ENCODE measurements at places on chromosomes 16 and 17.

DNA sequence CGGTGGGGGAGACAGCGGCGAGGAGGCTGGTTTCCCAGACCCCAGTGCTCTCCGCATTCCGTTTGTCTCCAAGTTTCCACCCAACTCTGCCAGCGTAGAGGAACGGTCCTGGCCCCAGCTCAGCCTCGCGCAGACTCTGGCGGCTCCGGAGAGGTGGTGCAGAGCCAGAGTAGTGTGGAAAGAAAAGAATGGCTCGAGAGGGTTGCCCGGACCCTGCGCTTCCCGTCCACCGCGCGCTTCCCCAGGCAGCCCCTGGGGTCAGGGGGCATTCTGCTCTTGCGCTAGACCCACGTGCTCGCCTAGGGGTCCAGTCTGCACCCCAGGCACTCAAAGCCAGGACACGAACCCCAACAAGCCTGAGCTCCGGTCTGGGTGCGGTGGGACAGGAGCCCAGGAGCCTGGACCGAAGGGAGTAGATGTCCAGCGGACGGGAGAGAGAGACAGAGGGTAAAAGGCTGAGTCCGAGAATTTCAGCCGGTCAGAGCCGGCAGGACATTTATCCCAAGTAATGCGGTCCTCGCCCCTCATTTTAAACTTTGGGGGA lies 3.8 kb downstream of the PMP22 start:
- DNase-seq, result no peak

DNA sequence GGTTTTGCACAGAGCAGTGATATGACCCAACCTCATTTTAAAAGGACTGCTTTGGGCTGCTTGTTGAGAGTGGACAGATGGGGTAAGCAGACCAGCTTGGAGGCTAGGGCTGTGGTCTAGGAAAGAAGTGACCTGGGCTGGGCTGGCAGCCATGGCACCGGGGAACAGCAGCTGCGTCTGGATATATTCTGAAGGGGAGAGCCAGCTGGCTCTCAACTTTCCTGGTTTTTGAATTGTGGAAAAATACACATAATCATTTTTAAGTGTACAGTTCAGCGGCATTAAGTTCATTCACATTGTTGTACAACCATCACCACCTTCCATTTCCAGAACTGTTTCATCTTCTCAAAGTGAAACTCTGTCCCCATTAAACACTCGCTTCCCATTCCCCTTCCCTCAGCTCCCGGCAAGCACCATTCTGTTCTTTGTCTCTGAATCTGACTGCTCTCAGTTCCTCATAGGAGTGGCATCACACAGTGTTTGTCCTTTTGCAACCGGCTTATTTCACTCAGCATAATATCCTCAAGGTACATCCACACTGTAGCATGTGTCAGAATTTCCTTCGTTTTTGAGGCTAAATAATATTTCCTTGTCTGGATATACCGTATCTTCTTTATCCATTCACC lies 113.2 kb downstream of the SPECC1 start:
- DNase-seq, result no peak

DNA sequence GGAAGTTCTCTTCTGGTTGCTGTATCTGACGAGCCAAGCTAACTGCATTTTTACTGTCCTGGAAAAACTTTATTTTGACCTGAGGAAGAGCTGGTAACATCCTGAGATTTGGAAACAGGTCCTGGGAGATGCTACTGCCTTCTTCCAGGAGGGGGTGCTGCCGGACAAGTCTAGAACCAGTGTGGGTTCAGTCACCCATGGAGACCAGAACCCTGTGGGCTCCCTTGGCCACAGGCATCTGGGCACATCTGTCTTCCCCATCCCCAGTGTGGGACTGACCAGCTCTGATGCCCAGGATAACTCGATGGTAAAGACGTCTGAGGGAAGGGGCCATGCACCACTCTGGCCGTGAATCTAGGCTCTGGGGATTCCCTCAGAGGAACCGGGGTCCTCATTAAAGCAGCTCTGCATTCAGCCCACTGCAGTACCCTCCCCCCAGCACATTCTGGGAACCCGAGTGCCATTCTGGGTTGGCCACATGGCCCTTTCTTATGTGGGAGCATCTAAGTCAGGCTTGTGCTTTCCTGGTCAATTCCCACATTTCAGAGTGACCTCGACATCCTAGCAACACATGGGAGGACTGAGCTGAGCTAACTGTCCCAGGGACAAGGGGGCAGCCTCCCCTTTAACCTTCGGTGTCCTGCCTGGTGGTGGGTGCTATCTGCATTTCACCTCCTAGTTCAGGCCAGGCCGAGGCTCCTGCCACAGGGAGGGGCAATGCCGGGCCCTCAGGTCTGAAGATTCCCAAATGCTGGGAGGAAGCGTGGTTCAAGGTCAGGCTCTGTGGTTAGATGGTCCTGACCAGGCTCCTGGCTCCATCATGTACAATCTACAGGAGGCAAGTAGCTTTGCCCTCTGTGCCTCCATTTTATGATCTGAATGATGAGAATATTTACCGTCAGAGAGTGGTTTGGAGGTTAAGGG lies 6.4 kb downstream of the C16orf86 start:
- DNase-seq, result peak; percentile 21

DNA sequence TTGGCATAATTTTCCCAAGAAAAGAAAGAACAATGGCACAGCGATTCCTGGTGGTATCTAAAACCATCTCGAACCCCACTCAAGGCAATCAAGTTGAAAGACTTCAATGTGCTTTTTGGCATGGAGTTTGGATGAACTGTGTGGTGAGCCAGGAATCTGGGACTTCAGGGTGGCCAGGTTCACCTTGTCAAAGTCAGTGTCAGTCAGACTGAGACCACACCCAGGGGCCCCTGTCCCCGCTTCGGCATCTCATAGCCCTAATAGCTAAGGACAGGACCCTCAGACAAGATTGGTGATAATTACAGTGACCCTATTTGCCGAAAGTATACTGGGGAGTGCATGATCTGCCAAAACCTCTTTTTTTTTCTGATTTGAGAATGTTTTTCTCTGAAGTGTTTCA lies 25.8 kb downstream of the WFDC1 start:
- DNase-seq, result no peak

DNA sequence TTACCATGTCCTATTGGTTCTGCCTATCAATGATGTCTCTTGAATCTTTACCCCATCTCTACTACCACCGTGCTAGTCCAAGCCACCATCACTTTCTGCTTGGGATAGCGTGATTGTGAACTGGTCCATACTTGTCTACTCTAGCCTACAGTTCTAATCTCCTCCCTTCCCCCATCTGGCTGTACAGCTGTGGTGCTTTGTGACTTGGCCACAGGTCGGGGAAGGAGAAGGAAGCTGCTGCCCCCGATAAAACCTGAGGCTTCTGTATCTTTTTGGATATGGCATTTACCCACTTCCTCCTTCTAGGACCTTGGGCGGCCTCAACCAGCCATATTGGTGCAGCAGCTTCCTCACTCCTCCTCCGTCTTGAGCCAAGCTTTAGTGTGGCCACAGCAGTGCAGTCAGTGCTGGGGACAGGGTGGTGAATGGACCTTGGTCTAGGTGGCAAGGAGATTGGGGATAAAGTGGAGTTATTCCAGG lies 314 bp upstream of the ITGA2B start:
- no peak for DNase-seq

DNA sequence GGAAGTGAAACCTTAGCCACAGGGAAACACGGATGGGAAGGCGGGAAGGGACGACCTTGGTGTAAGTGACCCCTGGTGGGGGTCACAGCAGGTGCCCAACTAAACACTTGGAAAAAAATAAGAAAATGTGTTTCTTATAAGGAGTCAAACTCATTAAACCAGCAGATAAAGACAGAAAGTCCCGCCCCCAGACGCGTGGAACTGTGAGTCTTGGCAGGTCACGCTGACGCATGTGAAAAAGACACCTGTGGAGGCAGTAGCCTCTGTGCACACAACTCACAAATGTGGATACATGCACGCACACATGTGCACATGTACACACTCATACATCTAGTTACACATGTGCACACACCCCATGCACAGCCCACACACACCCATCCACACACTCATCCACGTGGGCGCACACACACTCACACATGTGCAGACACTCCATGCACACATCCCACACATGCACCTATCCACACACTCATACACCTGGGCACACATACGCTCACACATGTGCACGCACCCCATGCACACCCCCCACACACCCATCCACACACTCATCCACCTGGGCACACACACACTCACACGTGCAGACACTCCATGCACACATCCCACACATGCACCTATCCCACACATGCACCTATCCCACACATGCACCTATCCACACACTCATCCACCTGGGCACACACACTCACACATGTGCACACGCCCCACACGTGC lies 432.4 kb downstream of the SOX9 start:
- DNase-seq, result no peak

GRCh38 chr16:56607675-56608042 lies 725 bp upstream of the MT2A start:
- no peak for DNase-seq

- no peak for DNase-seq
Observed at GRCh38 chr17:80995131-80995530, 3.5 kb downstream of the CHMP6 start.

DNA sequence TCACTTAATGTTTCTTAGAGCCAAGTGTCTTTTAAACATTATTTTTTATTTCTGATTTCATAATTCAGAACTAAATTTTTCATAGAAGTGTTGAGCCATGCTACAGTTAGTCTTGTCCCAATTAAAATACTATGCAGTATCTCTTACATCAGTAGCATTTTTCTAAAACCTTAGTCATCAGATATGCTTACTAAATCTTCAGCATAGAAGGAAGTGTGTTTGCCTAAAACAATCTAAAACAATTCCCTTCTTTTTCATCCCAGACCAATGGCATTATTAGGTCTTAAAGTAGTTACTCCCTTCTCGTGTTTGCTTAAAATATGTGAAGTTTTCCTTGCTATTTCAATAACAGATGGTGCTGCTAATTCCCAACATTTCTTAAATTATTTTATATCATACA lies 13.6 kb upstream of the BCAS3 start:
- no peak for DNase-seq

DNA sequence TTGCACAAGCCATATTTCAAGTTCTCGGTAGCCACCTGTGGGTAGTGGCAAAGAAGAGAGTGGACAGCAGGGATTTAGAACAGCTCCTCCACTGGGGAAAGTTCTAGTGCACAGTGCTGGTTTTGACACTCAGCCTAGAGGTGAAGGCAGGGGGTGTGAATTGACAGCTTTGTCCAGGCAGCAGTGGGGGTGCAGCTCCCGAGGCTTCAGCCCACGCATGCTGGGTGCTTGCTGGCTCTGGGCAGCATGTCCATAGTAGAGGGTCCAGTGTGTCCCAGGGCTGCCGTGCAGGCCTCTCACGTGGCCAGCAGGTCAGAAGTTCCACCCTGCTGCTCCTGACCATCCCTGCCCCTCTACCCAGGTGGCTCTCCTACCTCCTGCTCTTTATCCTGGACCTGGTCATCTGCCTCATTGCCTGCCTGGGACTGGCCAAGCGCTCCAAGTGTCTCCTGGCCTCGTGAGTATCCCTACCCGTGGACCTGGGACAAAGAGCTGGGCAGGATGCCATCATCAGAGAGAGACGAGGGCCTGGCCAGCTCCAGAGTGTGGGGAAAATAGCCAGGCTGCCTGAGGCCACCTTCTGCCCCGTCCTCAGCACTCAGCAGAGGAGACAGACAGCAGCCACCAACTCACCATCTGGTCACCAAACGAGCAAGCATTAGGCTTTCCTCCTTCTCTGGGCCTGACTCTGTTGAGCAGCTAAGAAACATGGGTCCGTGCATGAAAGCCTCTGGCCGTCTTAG lies 29.8 kb downstream of the TTYH2 start:
- DNase-seq, result no peak

- DNase-seq, result no peak
Observed at GRCh38 chr16:11668623-11669379, 546 bp downstream of the SNN start.

DNA sequence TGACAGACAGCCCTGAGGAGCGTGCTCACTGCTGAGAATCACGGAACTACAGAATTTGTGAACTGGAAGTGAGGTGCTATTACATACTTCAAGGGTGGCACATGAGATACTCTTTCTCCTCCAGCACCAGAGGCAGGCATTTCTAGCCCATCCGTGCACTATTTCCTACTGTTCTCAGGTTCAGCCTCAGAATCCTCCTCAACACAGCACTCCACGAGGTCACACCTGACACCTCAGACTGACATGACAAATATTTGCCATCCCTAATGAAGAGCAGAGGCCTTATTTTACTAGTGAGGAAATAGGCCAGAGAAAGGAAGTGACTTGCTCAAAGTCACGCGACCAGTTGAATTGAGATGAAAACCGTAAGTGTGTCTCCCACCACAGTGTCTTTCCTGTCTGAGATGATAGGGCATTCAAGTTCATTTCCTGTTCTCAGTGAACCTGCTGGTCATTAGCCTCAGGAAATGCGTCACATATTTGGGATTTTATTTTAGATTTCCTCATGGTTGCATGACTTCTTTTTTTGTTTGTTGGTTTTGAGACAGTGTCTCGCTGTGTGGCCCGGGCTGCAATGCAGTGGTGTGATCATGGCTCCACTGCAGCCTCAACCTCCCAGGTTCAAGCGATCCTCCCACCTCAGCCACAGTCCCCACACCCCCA lies 23.6 kb downstream of the SEZ6 start:
- DNase-seq, result no peak

- no peak for DNase-seq
Observed at GRCh38 chr17:14033166-14033565, 36.1 kb upstream of the COX10 start.

GRCh38 chr17:57726213-57726790 lies 18.8 kb downstream of the CCDC182 start:
- DNase-seq, result no peak

- peak; percentile 61 for DNase-seq
Observed at GRCh38 chr16:15704545-15704987, 54.5 kb downstream of the NDE1 start.

DNA sequence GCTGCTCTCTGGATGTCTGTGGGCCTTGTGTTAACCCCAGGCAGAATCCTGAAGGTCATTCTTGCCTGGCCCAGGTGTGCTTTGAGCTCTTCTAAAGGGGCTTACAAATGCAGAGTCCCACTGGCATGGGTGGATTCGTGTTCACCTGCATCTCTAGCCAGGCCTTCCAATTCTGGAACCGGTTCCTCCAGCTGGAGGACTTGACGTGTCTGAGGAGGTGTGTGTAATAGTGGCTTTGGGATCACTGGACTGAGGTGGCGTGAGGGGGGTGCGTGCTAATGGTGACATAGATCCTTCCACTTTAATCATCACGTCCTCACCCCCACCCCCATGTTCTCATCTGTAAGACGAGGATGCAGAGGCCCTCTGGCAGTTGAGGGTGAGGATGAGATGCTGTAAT lies 4.8 kb downstream of the GSE1 start:
- DNase-seq, result no peak

- no peak for DNase-seq
Observed at GRCh38 chr16:85015481-85016187, 4.3 kb upstream of the ZDHHC7 start.

DNA sequence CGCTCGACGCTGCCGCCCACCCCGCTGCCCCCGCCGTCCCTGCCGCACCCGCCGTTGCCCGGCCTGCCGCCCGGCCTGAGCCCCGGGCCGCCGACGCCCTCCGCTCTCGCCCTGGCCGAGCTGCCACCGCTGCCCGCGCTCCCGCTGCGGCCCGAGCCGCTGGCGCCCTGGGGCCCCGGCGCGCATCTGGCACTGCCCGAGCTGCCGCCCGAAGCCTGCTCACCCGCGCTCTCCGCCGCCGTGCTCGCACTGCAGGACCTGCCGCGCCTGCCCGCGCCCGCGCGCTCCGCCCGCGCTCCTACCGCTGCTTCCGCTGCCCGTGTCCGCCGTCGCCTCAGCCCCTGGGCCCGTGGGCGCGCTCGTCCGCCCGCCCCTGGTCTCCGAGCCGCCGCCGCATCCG lies 8.4 kb upstream of the CLDN9 start:
- no peak for DNase-seq

Measured in stimulated activated CD8-positive, alpha-beta memory T cell treated with anti-CD3 and anti-CD28 coated beads, Interleukin-4, amount 100 ng/mL, for 1 hour (primary cell).